NCI-H146 (cell line): ENCODE measurements at places on chromosomes 1 and 21.

DNA sequence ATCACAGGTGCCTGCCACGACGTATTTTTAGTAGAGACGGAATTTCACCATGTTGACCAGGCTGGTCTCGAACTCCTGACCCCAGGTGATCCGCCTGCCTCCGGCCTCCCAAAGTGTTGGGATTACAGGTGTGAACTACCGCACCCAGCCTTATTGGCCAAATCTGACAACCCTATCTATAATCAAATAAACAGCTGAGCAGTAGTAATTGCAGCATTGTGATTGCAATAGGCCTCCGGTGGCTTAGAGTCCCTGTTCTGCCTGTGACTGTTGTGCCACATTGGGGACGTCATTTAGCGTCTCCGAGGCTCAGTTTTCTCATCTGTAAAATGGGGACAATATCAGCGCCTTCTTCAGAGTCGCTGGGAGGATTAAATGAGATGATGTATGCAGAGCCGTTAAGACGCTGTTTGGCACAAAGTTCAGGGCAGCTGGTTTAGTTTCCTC is 569 bp upstream of the CAPN2 start:
- DNase-seq: no peak

GRCh38 chr1:198167436-198167934 is 10.7 kb downstream of the NEK7 start:
- no peak for DNase-seq

GRCh38 chr21:39681845-39682244 is 63.1 kb upstream of the IGSF5 start:
- DNase-seq: no peak

- DNase-seq: peak; percentile 77
These were observed 18.4 kb downstream of the MTX1 start for GRCh38 chr1:155226910-155227260.

- no peak for DNase-seq
These were observed 10.8 kb upstream of the MYOC start for GRCh38 chr1:171663036-171663853.

GRCh38 chr1:1243807-1244191 is 2.7 kb downstream of the C1QTNF12 start:
- no peak for DNase-seq

- no peak for DNase-seq
These were observed 3.7 kb upstream of the UCK2 start for GRCh38 chr1:165823552-165824268.

- DNase-seq: no peak
These were observed 67.6 kb downstream of the CASZ1 start for GRCh38 chr1:10728595-10729410.

GRCh38 chr1:171366085-171366484 is 52.1 kb downstream of the FMO4 start:
- no peak for DNase-seq
